ENCODE measurements at places on chromosomes 13 and 19.
A peak's percentile ranks its signal among the peaks of the same experiment; 100 is the strongest.

DNA sequence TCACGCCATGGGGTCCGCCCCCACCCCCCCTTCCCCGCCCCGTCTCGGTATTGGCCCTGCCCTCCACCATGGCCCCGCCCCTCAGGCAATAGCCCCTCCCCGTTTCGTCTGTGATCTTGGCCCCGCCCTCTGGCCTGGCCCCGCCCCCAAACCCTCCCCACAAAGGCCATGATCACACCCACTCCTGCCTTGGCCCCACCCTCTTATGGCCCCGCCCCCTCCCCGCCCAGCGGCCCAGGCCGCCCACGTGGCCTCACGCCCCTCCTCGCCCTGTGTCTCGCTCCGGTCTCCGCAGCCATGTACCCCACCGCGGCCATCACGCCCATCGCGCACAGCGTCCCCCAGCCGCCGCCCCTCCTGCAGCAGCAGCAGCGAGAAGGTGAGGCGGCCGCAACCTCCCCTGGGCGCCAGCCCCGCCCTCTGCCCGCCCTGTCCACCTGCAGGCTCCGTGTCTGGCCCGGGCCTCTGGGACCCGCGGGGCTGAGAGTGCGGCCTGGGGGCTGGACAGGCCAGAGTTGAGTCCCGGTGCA lies 61.3 kb downstream of the CELF5 start:
- no peak for DNase-seq

- DNase-seq, result no peak
Observed at GRCh38 chr13:95247852-95248251, 53.4 kb downstream of the ABCC4 start.

- no peak for DNase-seq
Observed at GRCh38 chr13:99970651-99971575, 654 bp downstream of the ZIC5 start.

DNA sequence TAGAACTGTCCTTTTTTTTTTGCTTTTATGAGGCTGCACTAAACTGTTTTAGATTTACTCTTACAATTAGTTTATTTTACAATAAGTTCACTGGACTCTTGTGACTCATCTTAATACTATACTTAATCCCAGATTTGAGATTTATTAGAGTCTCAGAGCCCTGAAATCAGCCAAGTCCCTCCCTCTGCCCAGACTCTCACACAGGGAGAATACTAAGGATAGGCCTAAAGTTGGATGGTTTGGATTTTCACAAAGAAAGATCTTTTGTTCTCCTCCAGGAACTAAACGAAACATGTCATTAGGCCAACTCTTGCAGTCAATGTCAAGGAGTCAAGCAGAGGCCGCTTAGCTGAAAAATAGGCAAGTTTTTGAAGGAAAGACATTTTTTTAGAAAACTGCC lies 42.7 kb upstream of the MIR17HG start:
- no peak for DNase-seq

DNA sequence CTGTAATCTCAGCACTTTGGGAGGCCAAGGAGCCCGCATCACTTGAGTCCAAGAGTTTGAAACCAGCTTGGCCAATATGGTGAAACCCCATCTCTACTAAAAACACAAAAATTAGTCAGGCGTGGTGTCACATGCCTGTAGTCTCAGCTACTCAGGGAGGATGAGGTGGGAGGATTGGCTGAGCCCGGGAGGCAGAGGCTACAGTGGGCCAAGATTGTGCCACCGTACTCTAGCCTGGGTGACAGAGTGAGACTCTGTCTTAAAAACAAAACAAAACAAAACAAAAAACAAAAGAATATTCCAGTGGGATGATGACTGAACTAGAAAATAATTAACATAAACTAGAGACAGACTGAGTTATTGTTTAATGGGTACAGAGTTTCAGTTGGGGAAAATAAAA lies 81.7 kb upstream of the ABCC4 start:
- DNase-seq, result no peak

GRCh38 chr13:30618186-30618929 lies 638 bp downstream of the USPL1 start:
- peak; percentile 64 for DNase-seq

GRCh38 chr19:44455100-44455499 lies 6.8 kb upstream of the ZNF229 start:
- DNase-seq, result no peak

- DNase-seq, result no peak
Observed at GRCh38 chr19:21585281-21585890, 80.0 kb downstream of the ZNF429 start.

- no peak for DNase-seq
Observed at GRCh38 chr13:67017276-67017675, 212.9 kb downstream of the PCDH9 start.

DNA sequence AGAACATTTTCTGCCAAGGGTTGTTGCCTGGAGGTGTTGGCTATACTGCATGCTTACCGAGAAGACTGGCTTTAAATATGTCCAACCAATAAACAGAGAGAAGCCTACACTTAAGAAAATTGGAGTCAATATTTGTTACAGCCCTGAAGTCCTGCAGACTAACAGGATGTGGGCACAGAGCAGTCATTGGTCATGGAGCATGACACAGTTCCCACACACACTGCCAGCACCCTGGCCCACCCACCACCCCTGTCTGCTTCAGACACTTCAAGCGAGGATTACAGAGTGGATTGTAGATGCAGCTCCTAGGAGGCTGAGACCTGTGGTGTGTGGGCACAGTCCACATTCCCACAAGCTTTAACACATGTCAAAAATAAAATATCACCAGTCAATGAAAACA lies 21.0 kb upstream of the SERP2 start:
- DNase-seq, result no peak

DNA sequence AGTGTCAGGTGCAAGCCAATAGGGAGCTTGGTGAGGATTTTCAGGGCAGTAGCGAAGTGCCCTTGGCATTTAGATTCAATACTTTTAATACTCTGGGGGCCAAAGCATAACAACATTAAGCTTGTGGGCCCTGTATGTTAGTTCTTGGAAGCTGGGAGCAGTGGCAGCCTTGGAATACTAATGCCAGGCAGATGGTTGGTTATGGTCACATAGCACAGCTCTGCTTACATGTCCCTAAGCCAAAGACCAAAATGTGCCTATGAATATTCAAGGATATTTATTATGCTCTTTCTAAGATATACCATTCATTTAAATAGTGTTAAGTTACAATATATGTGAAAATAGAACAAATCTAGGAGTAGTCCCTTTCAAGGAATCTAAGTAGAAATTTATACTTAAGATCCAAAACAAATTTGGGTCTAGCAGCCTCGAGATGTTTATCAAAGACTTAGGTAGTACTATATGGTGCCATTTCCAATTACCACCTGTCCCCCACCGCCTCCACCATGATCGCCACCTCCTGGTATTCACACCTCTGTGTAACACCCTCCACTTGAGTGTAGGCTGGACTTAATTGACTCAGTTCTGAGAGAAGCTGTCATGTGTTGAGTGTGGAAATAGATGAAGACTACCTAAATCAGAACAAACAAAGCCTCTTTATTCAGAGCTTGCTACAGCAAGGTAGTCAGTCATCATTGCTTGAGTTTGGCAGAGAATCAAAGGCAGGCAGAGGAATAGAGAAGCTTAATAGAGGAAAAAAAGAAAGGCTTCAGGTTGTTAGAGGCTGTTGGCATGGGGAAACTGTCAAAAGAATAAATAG lies 261.0 kb downstream of the GPC5 start:
- no peak for DNase-seq

DNA sequence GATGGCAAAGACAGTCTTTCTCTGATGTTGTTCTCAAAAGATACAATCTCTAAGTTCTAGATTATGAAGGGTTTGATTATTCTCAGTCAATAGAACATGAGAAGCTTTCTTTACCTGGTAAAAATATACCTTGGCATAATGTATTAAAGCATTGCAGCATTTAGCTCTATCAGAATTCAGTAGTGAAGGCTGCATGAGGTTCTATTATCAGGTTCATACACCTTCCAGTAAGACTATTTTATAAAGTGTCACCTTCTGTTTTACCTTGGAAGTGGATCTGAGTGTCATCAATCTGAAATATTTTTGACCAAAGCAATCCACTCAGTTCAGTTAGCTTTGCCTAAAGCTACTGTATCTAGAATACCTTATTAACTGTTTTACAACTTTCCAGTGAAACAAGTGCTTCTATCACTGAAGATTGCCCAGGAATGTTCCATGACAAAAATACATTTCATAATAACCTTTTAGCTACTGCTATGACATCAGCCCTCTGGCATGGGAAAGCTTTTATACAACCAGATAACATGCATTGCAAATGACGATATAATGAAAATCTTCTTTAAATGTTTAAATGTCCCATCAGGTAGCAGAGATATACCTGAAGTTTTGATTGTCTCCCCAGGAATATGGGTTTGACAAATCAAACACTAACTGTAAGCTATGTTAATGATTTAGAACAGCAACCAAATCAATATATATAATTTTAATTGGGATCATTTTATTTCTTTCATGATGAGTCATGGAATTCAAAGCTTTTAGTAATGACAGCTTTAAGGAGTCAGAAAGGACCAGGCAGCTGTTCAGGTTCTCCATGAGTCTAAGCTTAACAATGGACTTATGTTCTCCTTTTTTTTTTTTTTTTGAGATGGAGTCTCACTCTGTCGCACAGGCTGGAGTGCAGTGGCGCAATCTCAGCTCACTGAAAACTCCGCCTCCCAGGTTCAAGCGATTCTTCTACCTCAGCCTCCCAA lies 72.2 kb downstream of the UFM1 start:
- DNase-seq, result no peak

- no peak for DNase-seq
Observed at GRCh38 chr13:84380866-84381265, 498.6 kb upstream of the SLITRK1 start.

DNA sequence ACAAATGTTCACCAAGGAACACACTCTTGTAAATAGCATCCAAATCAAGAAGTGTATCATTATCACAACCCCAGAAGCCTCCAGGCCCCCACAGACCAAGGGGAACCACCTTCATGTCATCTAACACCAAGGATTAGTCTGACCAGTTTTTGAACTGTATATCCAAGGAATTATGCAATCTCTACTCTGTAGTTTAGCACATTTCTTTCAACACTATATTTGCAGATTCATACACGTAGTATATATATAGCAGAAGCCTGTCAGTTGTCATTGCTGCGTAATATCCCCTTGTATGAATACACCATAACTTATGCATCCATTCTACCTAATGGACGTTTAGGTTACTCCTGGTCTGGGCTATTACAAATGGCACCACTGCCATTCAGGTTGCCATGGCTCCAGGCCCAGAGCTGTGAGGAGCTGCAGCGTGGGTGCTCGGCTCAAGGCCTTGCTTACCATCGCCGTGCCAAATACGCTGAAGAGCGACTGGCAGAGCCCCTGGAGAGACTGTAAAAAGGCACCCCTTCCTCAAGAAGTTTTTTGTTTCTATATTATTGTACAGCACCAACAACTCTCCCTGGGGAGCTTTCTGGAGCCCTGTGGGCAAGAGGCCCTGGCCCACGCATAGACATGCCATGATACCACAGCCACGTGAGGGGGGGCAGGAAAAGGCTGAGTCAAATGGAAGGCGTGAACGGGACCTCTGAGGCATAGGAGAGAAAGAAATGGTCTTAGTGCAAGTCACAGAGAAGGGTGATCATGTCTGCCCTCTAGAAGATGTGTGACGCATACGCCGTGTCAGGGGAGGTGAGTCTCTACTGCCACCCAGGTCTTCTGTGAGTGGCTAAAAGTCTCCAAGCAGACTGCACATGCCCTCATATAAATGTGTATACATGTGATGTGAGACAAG lies 10.8 kb downstream of the LATS2 start:
- no peak for DNase-seq

- peak; percentile 73 for DNase-seq
Observed at GRCh38 chr19:18488838-18489626, 32.8 kb downstream of the ELL start.

GRCh38 chr19:11860721-11861120 lies 12.2 kb downstream of the ZNF439 start:
- DNase-seq, result no peak
